ENCODE measurements at places on chromosomes 4 and X.

GRCh38 chr4:84407554-84408407 is 91.3 kb downstream of the NKX6-1 start:
- no peak for DNase-seq

- DNase-seq: no peak
Observed at GRCh38 chr4:55337944-55338343, 8.1 kb upstream of the SRD5A3 start.

DNA sequence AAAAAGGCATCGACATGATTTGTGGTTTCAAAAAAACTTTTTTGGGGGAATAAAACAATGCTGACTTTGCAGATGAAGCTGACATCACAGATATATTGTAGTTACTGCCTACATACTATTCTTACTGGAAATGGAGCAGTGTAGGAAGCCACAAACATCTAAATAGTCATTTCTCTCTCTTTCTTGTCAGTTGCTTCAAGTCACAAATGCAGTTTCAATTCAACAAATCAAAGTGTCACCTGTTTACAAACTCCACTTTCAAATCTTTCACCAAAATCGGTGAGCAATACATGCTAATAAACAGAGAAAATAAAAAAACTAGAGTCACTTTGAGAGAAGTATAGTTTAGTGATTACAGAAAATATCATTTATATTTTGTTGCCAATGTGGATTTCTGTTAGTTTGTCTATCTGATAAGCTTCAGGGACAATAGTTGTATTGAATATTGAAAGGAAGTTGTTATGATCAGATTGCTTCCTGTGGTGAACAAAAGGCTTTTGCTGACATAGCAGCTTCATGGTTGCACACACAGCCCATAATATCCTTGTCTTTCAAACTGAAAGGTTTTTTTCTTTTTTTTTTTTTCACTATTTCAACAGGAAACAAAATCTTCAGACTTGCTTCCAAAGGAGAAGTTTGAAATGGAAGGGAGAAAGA is 49.7 kb upstream of the PTPN13 start:
- no peak for DNase-seq

DNA sequence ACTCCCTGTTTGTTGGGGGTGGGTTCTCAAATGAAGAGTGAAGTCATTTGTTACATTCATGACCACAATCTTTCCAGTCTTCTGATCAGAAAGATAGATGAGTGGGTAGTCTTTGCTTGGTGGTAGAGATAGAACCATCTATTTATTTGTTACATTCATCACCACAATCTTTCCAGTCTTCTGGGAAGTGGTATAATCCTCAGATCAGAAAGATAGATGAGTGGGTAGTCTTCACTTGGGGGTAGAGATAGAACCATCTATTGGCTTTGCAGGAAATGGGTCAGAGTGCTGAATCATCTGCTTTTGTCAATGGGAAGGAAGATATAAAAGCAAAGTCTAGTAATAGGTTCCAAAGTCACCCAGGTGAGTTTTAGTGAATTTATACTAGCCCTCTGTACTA is 64.2 kb upstream of the EPGN start:
- no peak for DNase-seq

DNA sequence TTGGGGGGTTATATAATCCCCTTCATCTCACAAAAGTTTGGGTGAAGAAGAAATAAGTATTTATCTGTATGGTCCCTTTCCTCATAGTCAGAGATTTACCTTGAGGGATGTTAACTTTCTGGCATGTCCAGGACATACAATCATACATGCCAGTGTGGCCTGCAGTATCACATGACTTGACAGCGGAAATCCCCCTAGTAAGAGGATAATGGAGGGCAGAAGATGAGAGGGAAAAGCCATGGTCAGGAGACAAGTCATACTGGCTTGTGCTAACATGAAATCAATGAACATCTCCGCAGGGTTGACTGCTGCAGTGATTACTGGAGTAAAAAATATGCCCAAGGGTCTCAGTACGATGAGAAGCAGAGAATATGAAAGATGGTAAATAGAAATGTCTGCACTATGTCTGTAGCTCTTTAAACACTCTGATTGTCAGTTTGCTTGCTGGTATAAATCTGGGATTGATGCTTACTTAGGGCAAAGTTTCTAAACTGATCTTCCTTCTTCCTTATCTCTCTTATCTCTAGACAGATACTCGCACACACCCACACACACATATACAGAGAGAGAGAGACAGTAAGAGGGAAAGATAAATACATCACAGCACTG is 1385.6 kb upstream of the ADGRL3 start:
- DNase-seq: no peak

DNA sequence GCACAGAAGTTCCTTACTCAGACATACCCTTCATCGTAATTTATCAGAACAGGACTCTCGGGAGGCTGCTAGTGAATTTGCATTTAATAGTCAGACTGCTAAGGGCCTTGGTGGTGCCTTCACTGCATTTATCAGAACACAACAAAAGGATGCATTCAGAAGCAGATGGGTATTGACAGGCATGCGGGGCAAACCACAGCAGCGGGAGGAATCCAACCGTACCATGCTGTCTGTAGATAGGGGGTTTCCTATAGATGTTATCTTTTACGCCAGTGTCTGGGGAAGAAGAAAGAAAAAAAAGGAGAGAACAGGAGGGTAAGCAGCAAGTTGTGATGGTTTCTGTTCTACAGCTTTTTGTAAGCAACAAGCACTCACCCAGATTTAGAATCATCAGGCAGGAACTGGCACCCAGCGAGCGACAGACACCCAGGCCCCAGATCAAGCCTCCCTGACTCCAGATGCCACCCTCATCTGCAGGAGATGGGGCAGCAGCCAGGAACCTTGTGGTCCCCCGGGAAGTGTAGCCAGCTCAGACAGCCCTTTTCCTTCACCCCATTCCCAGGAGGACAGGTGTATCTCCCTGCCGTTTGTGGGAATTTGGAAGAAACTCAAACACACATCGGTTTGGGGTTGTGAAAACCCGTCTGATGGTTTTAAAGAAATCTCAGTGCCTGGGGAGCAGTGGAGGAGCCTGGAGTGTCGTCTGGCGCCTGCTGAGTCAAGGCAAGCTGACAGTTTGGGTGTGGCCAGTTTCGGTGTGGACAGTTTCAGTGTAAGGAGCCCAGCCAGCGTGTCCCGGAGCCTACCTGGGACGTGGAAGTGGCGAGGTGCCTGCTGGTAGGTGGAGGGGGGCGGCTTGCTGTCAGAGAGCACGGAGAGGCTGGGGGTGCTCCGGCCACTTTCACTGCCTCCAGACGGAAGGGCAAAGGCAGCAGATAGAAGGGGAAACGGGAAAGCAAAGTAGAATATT is 80.0 kb upstream of the AFAP1 start:
- no peak for DNase-seq

DNA sequence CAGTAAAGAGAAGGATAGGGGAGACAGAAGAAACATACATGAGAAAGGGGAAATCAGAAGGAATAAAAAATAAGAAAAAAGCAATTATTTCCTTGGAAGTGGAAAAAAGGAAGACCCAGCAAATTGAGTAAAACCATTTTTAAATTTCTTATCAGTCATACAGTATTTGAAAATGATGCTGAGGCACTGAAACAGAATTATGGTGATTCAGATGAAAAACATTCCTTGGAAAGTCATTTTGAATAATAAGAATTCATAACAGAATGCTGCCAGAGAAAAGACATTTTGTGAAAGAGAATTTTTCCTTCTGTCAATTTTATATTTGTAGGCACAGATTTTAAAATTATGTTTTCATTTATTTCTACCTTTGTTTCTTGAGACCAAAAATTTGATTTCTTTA is 895.5 kb upstream of the EPHA5 start:
- no peak for DNase-seq

GRCh38 chrX:136028383-136028984 is 43.2 kb downstream of the SLC9A6 start:
- no peak for DNase-seq

DNA sequence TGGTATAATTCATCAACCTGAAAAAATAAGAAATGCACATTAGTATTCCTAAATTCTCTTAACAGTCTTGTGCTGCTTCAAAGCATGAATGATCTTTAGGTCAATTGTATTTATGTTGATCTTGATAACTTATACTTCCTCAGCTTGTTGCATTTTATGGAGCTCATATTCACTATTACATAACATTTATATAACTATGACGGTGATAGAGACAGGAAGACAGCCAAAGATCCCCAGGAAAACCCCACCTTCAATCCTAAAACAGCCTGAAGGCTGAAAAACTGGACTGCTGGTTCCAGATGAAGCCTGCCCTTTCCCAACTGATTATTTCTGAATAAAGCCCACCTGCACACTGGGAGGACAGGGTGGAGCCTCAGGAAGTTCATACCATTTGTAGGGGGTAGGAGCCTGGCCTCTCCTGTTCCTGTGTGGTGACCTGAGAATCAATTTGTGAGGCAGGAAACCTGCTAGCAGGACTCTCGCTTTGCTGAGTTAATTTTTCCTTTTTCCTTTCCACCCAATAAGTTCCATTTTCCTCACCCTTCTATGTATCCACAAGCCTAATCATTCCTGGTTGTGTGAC is 30.5 kb downstream of the MAGEC1 start:
- DNase-seq: no peak

GRCh38 chr4:147837435-147837834 is 105.5 kb downstream of the ARHGAP10 start:
- DNase-seq: no peak

DNA sequence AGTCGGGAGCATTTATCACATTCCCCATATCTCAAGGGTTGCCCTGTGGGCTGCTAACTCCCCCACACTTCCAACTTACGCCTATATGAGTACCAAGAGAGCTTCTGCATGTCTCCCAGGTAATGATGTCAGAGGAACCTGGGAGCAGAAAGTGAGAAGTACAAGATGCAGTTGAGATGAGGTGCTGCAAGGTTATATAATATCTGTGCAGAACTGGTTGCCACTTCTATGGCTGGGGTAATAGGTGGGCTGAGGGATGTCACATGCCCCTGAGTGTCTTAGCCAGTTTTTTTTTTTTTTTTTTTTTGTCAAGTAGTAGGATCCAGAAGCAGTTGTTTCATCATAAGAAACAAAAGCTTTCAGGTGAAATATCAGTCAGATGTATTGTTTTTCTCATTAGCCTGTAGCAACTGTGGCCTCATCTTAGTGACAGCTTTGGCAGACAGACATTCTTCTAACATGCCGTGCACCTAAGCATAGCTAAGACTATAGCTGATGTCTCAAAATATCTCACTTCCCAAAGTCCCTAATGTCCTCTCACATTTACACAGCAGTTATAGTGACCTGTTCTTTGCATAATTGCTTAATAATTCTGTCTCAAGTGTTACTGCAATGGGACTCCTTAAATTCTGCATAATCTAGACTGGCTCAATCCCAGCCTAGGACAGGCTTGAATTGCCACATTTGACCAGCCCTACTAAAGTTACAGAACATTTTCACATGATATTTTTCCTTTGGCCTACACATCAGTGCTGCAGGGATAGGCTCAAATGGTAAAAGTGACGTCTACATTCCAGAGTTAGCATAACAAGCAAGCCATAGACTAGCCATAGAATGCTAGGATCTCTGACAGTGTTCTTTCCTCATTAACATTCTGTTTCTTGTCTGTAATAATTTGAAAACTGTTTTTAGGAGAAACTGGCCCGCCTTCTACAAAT is 17.9 kb upstream of the MAOB start:
- no peak for DNase-seq

- no peak for DNase-seq
Observed at GRCh38 chr4:172202480-172203076, 389.4 kb downstream of the GALNTL6 start.
